ENCODE measurements at places on chromosomes 1 and 21.

DNA sequence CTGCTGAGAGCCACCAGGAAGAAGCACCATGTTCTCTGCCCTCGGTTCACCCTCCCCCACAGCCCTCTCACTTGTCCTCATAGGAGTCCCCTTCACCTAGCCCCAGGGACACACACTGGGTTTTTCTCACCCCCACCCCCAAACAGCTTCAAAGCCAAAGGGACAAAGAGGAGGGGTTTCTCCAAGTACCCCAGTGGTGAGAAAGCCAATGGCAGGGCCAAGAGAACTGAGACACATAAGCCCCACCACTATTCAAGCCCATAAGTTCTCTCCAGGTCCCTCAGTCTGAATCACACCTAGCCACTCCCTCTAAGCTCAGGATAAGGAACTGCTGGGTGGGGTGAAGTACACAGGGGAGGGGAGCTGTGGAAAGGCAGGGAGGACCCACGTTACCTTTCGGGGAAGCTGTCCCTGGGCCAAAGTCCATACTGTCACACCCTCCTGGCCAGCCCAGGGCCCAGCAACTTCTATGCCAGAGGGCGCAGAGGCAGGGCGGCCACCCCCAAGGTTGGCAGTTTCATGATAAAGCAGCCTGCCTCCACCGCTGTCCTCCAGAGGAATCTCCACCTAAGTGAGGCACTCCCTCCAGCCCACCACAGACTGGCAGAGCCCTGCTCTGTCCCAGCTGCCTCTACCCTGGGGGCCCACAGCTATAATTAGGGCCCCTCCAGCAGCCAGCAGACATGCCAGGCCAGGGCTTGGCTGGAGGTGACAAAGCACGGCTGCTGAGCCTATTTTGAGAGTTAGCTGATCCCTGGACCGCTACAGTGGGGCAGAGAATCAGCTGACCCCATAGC is 39.0 kb upstream of the PPP1R15B start:
- no peak for DNase-seq

- no peak for DNase-seq
These were observed 398 bp upstream of the SLC30A10 start for GRCh38 chr1:219928791-219929118.

DNA sequence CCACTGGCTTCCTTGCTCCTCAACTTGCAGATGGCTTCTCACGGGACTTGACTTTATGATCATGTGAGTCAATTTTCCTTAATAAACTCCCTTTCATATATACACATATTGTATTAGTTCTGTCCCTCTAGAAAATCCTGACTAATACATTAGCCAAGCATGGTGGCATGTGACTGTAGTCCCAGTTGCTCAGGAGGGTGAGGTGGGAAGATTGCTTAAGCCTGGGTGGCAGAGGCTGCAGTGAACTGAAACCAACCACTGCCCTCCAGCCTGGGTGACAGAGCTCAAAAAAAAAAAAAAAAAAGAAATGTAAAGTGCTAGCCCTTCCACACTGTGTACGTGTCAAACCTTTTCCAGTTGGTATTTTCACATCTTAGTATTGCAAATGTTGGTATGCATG is 857.0 kb downstream of the LTN1 start:
- no peak for DNase-seq

GRCh38 chr1:111648806-111649205 is 29.2 kb downstream of the RAP1A start:
- no peak for DNase-seq

GRCh38 chr1:192892934-192893333 is 84.1 kb downstream of the RGS2 start:
- no peak for DNase-seq

DNA sequence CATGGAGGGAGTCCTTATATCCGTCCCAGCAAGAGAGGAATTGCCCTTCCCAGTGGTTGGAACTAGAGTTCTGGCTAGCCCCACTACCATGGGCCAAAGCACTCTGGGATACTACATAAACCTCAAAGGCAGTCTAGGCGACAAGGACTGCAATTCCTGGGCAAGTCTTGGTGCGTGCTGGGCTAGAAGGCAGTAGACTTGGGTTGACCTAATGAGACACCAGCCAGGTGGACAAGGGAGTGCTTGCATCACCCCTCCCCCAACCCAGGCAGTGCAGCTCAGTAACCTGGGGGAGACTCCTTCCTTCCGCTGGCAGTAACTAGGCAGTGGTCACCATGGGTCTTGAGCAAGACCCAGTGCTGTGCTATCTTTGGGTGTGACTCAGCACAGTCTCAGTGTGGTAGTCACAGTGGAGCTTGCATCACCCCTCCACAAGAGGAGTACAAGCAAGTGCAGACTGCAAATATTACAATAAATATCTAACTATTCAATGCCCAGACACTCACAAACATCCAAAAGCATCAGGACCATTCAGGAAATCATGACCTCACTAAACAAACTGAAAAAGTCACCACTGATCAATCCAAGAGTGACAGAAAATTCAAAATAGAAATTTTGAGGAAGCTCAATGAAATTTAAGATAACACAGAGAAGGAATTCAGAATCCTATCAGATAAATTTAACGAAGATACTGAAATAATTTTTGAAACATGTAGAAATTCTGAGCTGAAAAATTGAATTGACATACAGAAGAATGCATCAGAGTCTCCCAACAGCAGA is 84.7 kb upstream of the LYPLAL1 start:
- no peak for DNase-seq

DNA sequence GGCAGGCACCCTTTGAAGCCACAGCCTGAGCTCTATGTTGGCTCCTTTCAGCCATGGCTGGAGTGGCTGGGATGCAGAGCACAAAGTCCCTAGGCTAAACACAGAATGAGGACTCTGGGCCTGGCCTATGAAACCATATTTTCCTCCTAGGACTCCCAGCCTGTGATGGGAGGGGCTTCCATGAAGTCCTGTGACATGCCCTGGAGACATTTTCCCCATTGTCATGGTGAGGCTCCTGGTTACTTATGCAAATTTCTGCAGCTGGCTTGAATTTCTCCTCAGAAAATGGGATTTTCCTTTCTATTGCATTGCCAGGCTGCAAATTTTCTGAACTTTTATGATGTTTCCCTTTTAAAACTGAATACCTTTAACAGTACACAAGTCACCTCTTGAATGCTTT is 61.3 kb downstream of the VCAM1 start:
- DNase-seq, result no peak

- no peak for DNase-seq
These were observed 168.0 kb downstream of the CACNA1E start for GRCh38 chr1:181651276-181651675.

- DNase-seq, result no peak
These were observed 12.3 kb upstream of the SEMA4A start for GRCh38 chr1:156140879-156141707.

DNA sequence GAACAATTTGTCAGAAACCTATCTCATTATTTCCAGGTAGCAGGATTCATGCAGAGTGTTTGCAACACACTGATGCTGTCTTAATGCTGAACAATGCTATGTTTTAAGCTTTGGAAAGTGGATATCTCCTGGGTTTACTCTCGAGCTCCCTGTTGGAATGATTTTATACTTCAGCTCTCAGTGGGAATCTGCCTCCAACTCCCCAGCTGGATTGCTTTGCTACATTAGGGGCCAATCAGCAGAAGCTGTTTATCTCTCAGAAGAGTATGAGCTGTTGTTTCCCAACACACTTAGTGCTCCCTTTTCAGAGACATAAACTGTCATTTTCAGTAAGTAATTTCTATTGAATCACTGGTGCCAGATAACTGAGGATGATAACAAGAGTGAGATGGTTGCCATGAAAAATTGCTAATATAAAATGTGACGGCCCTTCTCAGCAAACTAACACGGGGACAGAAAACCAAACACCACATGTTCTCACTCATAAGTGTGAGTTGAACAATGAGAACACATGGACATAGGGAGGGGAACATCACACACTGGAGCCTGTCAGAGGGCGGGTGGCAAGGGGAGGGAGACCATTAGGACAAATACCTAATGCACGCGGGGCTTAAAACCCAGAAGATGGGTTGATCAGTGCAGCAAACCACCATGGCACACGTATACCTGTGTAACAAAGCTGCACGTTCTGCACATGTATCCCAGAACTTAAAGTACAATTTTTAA is 265.9 kb upstream of the RUNX1 start:
- peak; percentile 68 for DNase-seq

DNA sequence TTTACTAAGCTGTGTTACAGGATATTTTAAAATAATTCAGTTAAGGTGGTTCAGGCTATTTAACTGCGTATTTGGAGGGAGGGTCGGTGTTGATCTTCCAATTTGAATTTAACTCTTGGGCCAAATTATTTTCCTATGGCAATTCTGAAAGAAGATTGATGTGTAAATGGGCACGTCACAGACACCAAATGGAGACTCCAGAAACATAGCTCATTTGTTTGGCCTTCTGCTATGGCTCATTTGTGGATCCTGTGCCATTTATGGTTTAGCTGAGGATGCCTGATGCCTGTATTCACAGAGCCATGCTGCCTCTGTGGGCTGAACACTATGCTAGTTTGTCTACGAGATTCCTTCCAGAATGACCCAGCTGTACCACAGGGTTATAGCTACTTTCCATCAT is 70.6 kb downstream of the PTGER3 start:
- no peak for DNase-seq

GRCh38 chr1:26996024-26996423 is 2.5 kb downstream of the TRNP1 start:
- no peak for DNase-seq

DNA sequence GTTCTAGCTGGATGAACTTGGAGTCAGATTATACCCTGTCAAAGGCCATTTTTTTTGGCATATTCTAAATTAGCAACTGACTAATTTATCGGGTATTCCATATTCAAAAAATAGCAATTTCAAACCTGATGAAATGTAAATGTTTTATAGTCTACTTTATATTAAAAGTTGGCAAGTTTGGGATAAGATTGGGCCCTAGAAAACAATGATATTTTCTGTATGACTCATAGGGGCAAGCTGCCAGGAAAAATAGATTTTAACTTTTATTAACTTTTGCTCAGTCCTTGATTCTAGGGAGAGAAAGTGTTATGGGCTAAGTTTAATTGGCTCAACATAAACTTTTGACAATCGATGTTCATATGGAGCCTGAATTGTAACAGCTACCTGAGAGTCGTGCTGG is 576.9 kb upstream of the B3GALT2 start:
- no peak for DNase-seq

DNA sequence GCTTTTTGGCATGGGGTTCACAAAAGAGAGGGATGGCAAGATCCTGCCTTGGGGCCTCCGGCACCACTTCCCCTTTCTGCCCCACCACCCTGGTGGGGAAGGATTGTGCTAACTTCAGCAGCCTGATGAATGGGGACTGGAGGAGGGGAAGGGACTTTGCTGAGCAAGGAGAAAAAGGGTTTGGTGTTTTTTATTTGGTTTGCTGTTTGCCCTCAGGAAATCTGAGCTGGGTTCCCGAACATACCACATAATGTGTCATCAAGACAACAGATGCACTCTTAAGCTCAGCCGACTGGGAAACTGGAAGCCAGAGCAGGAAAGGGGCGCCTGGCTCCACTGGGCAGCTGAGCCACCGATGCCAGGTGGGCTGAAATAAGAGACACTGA is 19.8 kb downstream of the OLFML2B start:
- DNase-seq, result peak; percentile 62

DNA sequence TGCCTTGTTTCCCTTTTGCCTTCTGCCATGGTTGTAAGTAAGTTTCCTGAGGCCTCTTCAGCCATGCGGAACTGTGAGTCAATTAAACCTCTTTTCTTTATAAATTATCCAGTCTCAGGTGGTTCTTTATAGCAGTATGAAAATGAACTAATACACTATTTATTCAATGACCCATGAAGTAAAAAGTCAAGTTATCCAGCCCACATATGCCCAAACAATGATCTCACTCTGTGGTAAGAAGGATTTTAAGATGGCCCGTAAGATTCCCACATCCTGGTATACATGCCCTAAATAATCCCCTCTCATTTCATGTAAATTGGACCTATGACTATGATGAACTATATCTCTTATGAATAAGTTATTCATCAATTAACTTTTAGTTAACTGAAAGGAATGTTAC is 1008.3 kb upstream of the B3GALT2 start:
- DNase-seq, result no peak

DNA sequence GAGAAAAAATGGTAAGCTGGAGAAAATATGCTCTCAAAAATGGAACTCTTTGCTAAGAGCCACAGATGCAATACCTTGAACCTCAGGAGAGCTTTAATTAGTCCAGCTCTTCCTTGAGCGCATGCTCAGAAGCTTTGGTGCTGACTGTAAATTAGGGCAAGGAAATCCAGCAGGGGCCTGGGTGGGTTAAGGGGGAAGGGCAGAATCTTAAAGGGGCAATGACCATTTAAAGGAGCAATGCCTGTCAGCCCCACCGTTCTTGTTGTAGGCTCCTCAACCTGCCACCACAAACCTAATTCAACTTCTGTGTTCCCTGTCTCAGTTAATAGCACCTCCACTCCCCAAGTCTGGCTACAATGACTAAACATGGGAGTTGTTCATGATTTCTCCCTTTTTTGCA is 6.8 kb upstream of the SLC22A15 start:
- no peak for DNase-seq

GRCh38 chr21:46124926-46125845 is 27.3 kb downstream of the COL6A2 start:
- no peak for DNase-seq

- no peak for DNase-seq
These were observed 86.8 kb downstream of the KIF26B start for GRCh38 chr1:245241526-245242130.

GRCh38 chr21:45846373-45847160 is 135.0 kb upstream of the COL6A1 start:
- peak; percentile 24 for DNase-seq

DNA sequence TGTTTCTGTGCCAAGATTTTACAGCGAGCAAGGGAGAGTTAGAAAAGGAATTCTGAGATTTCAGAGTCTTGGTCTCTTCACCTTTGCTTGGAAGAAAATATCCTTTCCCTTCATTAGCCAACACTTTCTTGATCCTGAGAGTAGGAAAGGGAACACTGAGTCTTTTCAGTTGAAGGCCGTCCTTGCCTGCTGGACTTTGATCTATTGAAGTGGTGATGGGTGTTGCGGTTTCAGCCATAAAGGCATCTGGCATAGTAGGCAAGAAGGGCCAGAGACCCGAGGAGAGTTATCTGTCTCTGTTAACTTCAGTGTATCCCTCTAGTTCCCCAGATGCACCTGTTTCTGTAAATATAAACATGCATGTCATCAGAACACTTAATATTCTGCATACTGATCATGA is 9.7 kb downstream of the SELE start:
- DNase-seq, result no peak

GRCh38 chr1:78301141-78301540 is 189.6 kb upstream of the PTGFR start:
- DNase-seq, result no peak

DNA sequence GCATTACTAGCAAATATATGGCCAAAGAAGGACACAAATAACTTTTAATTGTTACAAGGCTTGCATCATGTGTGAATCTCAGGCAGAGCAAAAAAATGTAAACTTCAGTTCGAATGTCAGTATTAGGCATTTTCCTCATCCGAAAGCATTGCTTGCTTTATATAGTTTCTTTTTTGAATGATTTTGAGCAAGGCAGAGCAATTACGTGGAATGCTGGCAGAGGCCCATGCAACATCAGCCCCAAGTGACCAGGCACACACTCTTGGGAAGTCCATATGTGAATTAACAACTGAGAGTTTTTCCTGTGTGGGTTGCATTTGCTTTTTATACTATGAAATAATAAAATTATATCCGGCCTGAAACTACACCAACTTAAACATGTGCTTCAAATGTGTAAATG is 274.8 kb downstream of the PTPRC start:
- DNase-seq, result peak; percentile 63

Measured in umbilical cord (tissue), 2 donors.